ENCODE measurements at places on chromosomes 6 and 20.
A peak's percentile ranks its signal among the peaks of the same experiment; 100 is the strongest.

DNA sequence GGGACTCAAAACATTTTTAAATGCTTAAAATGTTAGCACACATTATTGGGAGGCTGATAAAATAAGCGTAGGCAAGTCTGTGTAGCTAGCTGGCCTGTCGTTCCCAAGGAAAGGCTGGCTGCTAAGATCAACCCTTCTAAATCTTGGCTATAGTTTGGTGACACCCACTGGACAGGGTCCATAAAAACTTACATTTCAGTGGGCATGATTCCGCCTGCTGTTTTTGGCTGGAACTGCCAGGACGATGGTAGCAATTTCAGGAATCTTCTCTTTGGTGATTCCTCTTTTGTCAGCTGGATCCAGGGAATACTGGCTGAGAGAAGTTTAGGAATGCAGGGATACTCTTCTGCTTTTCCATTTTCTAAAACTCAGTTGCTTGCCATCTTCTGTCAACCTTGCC, 162.2 kb downstream of the NKAIN2 start:
- DNase-seq = peak; percentile 26

- no peak for DNase-seq
These were observed 28.9 kb upstream of the ZNF217 start for GRCh38 chr20:53622247-53623133.

GRCh38 chr6:111750753-111751673, 122.2 kb downstream of the FYN start:
- no peak for DNase-seq

GRCh38 chr20:10949930-10950783, 276.4 kb upstream of the JAG1 start:
- no peak for DNase-seq

GRCh38 chr6:74573613-74574012, 632.2 kb downstream of the COL12A1 start:
- no peak for DNase-seq

All from NCI-H2081 treated with DMSO at 0.1 percent for 48 hours (cell line).